ENCODE measurements at places on chromosomes 6 and 20.

- no peak for DNase-seq
Observed at GRCh38 chr6:80029470-80029869, 25.0 kb downstream of the TTK start.

GRCh38 chr20:57213291-57213690 is 53.1 kb downstream of the BMP7 start:
- no peak for DNase-seq

GRCh38 chr20:35742741-35743523 is 872 bp upstream of the RBM39 start:
- peak; percentile 30 for DNase-seq

- no peak for DNase-seq
Observed at GRCh38 chr6:135820340-135820739, 31.2 kb upstream of the PDE7B start.

DNA sequence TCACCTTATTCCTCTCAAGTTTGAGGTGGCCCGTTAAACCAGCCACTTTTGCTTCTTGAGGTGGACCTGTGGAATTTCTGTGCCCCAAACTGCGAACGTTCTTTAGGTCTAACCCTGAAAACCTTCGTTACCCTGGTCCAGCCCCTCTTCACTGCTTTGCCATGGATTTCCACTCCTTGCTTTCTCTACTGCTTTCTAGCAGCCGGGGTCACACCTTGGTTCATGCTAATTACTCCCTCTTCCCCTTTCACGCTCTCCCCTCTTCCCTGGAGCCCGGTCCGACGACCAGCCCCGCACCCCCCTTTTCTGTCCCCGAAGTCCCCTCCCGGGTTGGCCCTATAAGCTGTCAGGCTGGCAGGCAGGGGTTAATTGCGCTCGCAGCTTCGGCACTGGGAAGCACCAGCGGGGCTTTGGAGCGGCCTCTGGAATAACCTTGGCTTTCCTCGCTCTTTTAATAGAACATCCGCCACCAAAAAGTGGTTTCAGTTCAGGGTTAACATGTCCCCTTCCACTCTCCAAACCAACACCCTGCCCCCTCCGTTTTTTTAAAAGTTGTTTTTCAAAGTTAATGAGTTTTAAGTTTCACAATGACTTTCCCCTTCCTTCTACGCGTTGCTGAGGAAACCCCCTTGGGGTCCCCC is 1.4 kb upstream of the HIVEP1 start:
- DNase-seq, result no peak

GRCh38 chr6:157240960-157241311 is 82.4 kb downstream of the TMEM242 start:
- no peak for DNase-seq

DNA sequence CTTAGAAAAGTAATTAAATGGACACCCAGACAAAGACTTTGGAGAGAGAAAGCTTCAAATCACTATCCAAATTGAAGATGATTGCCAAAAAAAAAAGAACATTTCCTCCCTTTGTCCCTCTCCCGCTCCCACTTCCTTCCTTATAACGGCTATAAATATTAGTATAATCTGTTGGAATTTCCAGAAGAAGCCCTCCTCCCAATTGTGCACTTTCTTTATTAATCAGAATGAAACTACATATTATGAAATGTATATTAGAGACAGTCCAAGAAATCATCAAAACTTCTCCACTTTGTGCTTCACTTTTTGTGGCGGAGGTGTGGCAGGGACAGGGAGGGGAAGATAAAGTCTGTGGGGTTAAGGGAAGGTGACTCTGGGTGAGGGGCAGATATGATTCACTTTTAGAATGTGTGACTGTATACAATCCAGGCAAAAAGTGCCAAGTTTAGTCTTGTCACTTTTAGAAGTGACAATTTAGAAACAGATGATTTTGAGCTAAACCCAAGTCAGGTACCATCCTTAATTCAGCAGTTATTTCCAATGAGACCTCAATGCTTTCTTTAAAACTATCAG is 195.0 kb upstream of the MARCKS start:
- no peak for DNase-seq

DNA sequence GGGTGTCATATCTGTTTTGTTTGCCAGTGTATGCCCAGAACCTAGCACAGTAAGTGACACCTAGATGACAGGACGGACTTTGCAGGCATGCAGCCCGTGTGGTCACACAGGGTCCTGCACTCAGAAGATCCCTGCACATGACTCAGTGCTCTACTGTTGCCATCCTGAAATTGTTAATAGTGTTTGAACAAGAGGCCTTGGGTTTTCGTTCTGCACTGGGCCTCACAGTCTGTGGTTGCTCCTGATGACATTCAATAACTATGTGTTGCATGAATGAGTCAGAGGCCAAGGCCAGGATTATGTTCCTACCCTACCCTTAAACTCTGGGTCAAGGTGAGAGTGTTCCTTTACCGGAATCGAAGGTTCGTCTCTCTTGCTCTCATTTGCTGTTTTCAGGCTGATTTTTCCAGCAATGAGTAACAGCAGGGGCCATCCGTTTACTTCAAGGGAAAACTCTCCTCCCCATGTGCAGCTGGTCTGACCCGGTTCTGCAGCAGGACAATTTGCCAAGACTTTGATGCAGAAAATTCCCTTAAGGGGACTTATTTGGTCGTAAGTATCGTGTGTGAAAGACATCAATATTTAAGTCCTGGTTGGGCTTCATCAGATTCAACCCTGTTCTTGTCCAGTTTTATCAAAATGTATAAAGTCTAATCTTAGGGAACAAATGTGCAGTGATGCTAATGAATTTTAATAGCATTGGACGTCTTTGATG is 13.0 kb upstream of the PFDN4 start:
- DNase-seq, result peak; percentile 20

DNA sequence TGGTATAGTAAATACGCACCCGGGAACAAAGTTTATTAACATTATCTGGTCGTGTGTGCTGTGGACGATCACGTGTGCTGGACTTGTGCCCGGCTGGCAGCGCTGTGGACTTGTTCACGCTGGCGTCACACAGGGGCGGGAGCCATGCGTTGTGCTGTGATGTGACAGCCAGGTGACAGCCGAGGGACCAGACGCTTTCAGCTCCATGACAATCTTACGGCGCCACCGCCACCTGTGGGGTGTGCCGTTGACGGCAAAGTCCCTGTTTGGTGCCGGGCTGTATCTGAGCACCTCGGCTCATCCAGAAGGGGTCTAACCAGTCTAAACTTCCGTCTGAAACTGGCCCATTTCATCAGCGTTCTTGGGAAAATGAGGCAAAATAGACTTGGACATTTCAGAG is 25.2 kb downstream of the DLL1 start:
- DNase-seq, result no peak

DNA sequence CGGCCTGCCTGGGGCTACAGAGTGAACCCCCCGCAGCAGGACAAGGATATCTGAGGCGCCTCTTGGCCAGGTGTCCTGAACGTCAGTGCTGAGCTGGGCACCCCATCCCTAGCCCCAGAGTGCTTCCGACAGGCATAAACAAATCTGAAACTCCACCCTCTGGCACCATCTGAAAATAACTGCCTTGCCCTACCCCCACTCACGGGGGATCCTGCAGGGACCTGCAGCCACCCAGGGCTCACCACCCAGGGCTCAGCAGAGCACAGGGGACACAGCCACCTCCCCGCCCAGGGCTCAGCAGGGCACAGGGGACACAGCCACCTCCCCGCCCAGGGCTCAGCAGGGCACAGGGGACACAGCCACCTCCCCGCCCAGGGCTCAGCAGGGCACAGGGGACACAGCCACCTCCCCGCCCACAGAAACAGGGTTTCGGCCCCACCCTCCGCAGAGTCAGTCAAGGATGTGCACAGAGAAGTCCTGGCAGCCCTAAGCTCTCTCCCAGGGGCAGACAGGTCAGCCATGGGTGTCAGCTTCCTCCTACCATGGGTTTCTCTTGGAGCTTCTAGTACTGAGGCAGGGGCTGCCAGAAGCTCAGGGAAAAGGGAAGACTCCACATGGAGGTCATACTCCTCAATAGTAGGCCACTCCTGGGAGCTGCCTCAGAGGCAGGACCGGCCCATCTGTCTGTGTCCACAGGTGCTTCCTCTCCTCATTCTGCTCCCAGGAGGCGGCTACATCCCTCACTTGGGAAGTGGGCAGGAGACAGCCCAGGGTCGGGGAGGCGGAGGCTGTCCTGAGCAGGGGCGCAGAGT is 4.6 kb downstream of the UCKL1 start:
- DNase-seq, result no peak

All from EL (cell line).